ENCODE measurements at places on chromosomes 5 and 9. TPM values are rescaled to one million over a fixed set of nuclear protein-coding genes. Genes with fewer than 3 reads are reported as not detected.

DNA sequence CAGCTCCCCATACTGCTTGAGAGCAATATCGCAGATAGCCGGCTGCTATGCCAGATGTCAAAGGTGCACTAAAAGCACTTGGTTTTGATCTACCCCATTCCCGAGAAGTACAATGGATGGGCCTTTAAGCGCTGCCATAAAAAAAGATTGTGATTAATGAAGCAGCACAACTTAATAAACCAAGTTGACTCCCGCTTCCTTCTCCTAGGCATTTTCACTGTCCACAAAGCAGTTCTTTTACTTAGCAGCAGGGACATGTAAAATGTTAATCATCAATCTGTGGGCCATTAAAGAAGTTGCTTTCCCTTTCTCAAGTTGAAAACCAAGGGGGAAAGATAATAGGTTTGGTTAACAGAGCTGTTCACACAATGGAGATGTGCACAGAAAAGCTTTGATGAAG is 176.4 kb downstream of the TRPM6 start:
- no peak overlapping the region for H3K27ac ChIP-seq
- no peak overlapping the region for H3K4me3 ChIP-seq
- no peaks in the 10 kb centered on the region for H3K36me3 ChIP-seq
- no peak for DNase-seq

DNA sequence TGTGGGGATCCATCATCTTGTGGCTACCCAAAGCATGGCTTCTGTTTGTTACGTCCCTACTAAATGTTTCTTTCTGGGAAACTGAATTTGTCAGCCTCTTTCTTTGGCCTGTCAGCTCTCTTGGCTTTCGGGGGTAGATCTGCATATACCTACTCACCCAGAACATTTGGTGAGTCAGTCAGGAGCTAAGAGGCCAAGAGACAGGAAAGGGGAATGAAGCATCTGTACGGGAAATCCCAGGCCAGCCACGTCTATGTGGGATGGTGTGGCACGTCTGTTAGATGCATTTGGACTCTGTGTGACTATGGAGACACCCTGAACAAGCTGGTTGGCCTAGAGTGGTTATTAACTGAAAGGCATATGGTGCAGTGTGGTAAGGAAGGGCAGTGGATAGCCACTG is 58.1 kb downstream of the CDO1 start:
- H3K27ac ChIP-seq, result no peak overlapping the region
- H3K4me3 ChIP-seq, result no peak overlapping the region
- no peaks in the 10 kb centered on the region for H3K36me3 ChIP-seq
- no peaks in the 10 kb centered on the region for H3K27me3 ChIP-seq
- DNase-seq, result no peak

DNA sequence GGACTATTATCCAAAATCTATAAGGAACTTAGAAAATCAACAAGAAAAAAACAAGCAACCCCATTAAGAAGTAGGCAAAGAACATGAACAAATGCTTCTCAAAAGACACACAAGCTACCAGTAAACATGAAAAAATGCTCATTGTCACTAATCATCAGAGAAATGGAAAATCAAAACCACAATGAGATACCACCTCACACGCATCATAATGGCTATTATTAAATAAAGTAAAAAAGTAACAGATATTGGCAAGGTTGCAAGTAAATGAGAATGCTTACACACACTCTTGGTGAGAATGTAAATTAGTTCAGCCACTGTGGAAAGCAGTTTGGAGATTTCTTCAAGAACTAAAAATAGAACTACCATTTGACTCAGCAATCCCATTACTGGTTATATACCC is 167.0 kb upstream of the DMRTA1 start:
- H3K27me3 ChIP-seq, result no peaks in the 10 kb centered on the region
- H3K27ac ChIP-seq, result no peak overlapping the region
- H3K4me1 ChIP-seq, result no peaks in the 10 kb centered on the region
- H3K4me3 ChIP-seq, result no peak overlapping the region

DNA sequence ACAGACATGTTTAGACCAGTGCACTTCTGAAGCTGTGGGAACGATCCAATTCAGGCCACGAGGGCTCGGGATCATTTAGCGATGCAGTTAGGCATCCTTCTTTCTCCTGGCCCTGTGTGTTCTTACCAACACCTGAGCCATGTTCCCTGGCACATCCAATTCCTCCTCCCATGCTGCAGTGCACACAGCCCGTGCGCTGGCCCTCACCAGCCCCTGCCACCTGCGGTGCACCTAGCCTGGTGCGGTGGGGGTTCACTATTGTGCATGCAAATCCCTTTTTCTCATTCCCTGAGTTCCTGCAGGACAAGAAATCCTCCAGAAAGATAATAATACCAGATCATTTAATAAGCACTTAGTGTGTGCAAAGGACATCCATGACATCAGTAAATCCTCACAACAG is 53.5 kb downstream of the NEURL1B start:
- H3K4me1 ChIP-seq, result no peaks in the 10 kb centered on the region
- H3K27me3 ChIP-seq, result no peaks in the 10 kb centered on the region
- DNase-seq, result no peak
- no peak overlapping the region for H3K27ac ChIP-seq
- no peak overlapping the region for H3K4me3 ChIP-seq
- H3K36me3 ChIP-seq, result no peaks in the 10 kb centered on the region

DNA sequence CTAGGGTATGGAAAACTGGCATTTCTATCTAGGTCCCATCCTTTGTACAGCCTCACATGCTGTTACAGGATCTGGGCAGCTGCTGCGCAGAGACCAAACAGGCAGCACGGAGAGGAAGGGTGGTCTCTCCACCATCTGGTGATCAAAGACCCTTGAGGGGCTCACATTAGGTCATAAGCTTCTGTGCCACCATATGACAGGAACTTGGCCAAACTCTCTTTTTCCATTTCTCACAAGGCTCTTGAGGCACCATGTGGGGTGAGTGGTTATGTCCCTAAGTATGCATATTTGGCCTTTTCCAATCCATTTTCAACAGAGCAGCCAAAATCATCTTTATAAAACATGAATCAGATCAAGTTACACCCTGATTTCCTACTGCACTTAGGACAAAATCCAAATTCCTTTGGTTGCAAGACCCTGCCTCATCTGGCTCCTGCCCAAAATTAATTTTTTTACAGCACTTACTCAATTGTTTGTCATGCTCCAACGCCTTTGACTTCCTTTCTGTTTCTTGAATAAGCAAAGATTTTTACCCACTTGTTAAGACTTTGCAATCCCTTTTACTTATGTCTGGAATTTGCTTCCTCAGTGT is 730.0 kb downstream of the MAT2B start:
- no peaks in the 10 kb centered on the region for H3K27me3 ChIP-seq
- no peak for DNase-seq
- H3K27ac ChIP-seq, result no peak overlapping the region
- H3K36me3 ChIP-seq, result no peaks in the 10 kb centered on the region

GRCh38 chr9:135136481-135136880 is 49.0 kb downstream of the OLFM1 start:
- no peaks in the 10 kb centered on the region for H3K27me3 ChIP-seq
- H3K27ac ChIP-seq, result no peak overlapping the region
- no peaks in the 10 kb centered on the region for H3K36me3 ChIP-seq
- no peak overlapping the region for H3K4me3 ChIP-seq

DNA sequence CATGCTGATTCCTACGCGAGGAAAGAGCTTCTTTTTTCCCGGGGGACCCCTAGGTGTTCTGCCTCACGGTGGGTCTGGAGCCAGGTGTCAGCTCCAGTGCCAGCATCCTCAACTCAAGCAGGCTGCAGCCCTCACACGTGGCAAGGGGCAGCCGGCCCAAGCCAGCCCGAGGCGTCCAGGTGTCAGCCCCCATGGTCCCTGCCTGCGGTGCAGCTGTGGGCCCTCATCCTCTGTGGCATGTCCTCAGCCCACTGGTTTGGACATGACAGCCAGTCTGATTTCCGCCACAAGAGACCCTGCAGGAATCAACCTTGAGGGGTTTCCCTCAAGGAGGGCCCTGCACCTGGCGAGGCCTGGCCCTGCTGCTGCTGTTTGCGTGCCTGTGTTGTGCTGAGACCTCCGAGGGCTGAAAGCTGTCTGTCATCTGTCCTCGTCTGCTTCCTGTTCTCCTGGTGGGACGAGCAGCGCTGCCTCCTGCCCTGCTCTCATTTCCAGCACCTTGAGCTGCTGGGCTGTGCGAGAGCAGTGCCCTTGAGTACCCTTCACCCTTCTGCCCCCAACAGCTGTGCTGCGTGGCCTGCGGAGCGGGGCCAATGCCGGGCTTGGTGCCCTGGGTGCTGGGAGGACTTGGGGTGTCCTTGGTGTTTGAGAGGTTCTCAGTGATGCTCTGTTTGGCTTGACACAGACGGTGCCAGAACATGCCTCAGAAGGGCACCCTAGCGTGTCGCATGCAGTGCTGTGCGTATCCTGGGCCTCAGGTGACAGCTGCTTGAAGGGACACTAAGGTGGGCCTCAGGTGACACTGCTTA is 137.6 kb downstream of the CACNA1B start:
- DNase-seq, result no peak
- no peaks in the 10 kb centered on the region for H3K4me1 ChIP-seq
- H3K27ac ChIP-seq, result no peak overlapping the region
- no peaks in the 10 kb centered on the region for H3K36me3 ChIP-seq
- no peaks in the 10 kb centered on the region for H3K27me3 ChIP-seq

DNA sequence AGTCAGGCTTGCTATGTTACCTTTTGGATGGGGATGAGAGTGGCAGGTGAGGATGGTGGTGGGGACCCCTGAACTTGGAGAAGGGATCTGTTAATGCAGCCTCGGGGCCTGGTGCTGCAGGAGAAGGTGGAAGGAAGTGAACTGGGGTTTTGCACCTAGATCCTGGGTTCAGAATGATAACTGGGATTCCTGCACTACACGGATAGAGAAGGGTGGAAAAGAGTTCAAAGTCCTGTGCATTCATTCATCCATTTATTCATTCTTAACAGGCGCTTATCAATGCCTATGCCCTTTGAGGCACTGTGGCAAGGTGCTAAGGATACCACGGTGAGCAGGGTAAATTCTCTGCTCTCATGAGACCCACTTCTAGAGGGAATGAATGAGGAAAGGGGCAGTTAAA is 41.7 kb upstream of the TJP2 start:
- peaks cover 6% of the 10 kb centered on the region for H3K4me1 ChIP-seq
- H3K27me3 ChIP-seq, result no peaks in the 10 kb centered on the region
- H3K36me3 ChIP-seq, result no peaks in the 10 kb centered on the region
- DNase-seq, result no peak
- H3K27ac ChIP-seq, result peak overlapping the region; percentile 6
- no peak overlapping the region for H3K4me3 ChIP-seq

- H3K4me1 ChIP-seq, result no peaks in the 10 kb centered on the region
- H3K27me3 ChIP-seq, result no peaks in the 10 kb centered on the region
- no peak for DNase-seq
- H3K4me3 ChIP-seq, result no peak overlapping the region
These were observed 42.5 kb upstream of the GOLM1 start for GRCh38 chr9:86141843-86142242.

GRCh38 chr5:113614191-113614590 is 100.7 kb downstream of the YTHDC2 start:
- no peaks in the 10 kb centered on the region for H3K36me3 ChIP-seq
- no peak overlapping the region for H3K27ac ChIP-seq
- H3K4me3 ChIP-seq, result no peak overlapping the region
- no peaks in the 10 kb centered on the region for H3K27me3 ChIP-seq

- no peak for DNase-seq
- no peaks in the 10 kb centered on the region for H3K36me3 ChIP-seq
- H3K4me1 ChIP-seq, result no peaks in the 10 kb centered on the region
- H3K27me3 ChIP-seq, result no peaks in the 10 kb centered on the region
- no peak overlapping the region for H3K4me3 ChIP-seq
- H3K27ac ChIP-seq, result no peak overlapping the region
These were observed 948.9 kb upstream of the ARRDC3 start for GRCh38 chr5:92332039-92332438.

DNA sequence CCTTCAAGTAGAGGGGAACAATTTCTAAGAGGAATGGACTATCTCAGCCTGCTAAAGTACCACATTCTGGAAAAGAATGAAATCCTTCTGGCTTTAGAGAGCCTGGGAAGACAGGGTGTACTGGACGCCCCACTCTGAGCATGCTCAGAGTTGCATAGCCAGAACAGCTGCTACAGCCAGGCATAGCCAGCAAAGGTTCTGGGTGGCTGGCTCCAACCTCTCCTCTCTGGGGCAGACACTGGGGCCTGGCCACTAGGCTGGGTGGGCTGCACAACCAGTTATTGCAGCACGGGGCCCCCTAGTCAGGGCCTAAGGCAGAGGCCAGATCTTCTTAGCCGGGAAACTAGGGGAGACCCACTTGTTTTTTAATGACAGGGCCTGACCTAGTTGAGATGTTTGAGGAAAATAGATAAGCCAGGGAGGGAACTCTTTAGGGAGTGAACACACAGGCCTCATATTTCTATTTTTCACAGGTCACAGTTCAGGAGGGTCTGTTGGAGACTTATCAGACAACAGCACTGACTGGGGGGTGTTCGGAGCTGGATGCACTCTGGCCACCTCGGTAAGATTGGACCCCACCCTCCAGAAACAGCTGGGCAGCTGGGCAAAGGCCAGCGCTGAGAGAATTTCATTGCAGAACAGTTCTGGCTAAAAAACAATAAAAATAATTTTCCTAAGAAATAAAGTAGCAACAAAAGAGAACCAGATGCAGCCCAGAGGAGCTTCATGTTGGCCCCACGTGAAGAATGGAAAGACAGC is 142.9 kb downstream of the LPAR1 start:
- H3K4me1 ChIP-seq, result no peaks in the 10 kb centered on the region
- H3K4me3 ChIP-seq, result no peak overlapping the region
- peak overlapping the region; percentile 7 for H3K27ac ChIP-seq
- DNase-seq, result no peak
- no peaks in the 10 kb centered on the region for H3K36me3 ChIP-seq

DNA sequence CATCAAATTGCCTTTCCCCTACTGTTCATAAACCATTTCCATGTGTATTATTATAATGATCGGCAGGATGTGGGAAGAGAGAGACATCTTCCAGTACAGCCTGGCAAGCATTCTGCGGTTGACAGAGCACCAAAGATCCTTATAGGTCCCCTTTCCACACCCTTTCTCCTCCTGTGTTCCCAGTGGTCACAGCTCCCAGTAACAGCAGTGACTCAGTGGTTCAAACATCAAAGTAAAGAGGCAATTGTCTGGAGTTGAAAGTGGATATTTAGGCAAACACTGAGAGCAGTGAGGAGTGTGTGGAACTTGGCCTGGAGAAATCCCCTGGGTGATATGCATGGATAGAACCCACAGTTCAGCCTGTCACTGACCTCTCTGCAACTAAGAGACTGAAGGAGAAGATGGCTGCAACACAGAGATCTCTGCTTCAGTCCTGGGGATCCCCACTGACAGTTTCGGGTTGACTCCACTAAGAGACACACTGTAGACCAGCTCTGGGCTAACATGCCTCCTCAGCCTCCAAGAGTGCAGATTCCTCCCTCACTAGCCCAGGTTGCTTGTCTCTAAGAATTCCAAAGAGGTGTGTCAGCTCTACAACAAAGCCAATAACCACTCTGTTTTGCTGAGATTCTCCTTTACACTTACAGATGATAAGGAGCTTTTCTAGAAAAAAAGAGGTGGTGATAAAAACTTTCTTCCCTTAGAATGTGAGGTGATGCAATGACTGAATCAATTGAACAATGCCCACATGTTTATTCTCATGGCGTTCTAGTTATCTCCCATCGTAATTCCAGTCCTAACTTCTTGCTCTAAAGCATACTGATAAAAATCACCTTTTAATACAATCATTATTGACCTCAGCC is 94.4 kb upstream of the IL6ST start:
- no peaks in the 10 kb centered on the region for H3K4me1 ChIP-seq
- H3K27ac ChIP-seq, result no peak overlapping the region
- H3K36me3 ChIP-seq, result no peaks in the 10 kb centered on the region
- H3K4me3 ChIP-seq, result no peak overlapping the region
- no peak for DNase-seq

SLCO4C1 gene
- total RNA-seq, result 0.73 TPM

BRINP1 gene
- not detected for total RNA-seq

CYSRT1 gene
- 0.66 TPM for total RNA-seq

SLCO6A1 gene
- not detected for total RNA-seq

SHISAL2B gene
- not detected for total RNA-seq

LURAP1L gene
- 24.1 TPM for total RNA-seq

All from breast epithelium (tissue), 4 donors.